Stimulated activated CD4-positive, alpha-beta T cell treated with anti-CD3 and anti-CD28 coated beads, Interleukin-4, amount 100 ng/mL, for 1 hour (primary cell): ENCODE measurements at places on chromosomes 4 and X.

GRCh38 chr4:176163041-176163440, 32.3 kb downstream of the SPATA4 start:
- no peak for DNase-seq

- no peak for DNase-seq
Observed at GRCh38 chr4:73340917-73341316, 63.2 kb upstream of the ALB start.

- no peak for DNase-seq
Observed at GRCh38 chr4:185479507-185479971, 8.0 kb upstream of the CCDC110 start.

GRCh38 chr4:53515076-53515475, 76.2 kb downstream of the LNX1 start:
- DNase-seq, result no peak

- no peak for DNase-seq
Observed at GRCh38 chr4:140790765-140791164, 34.6 kb upstream of the TBC1D9 start.

DNA sequence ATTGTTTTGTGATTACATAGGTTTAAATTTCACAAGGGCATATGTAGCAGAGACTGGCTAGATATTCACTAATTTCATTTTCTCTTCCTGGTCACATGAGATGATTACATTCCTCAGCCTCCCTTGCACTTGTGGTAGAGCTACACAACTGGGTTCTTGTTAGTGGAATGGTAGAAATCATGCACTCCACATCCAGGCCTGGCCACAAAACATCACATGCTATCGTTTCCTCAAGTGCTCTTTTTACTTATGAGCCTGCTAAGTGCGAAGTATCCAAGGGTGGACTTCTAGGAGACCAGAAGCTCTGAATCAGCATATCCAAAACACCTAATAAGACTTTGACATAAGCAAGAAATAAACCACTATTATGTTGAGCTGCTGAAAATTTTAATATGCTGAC, 26.4 kb upstream of the HPGDS start:
- no peak for DNase-seq

DNA sequence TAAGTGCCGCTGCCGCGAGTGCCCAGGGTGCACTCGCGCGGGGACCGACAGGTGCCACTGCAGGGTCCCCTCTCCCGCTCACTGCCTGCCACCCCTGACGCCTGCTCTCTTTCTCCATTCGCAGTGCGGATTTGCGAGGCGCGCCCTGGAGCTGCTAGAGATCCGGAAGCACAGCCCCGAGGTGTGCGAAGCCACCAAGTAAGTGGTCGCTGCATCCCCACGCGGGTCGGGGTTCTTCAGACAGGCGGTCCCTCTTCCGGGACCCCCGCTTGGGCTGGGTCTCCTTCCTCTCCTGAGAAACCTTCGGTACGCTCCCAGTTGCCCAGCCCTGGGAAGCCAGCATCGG, 547 bp downstream of the GUCY1A1 start:
- DNase-seq, result peak; percentile 5

- no peak for DNase-seq
Observed at GRCh38 chrX:155871934-155872333, 9.2 kb upstream of the VAMP7 start.

- no peak for DNase-seq
Observed at GRCh38 chr4:5802565-5802964, 90.3 kb downstream of the CRMP1 start.

- no peak for DNase-seq
Observed at GRCh38 chrX:44061968-44062614, 88.9 kb upstream of the NDP start.

- DNase-seq, result no peak
Observed at GRCh38 chr4:72558655-72559054, 10.4 kb downstream of the ADAMTS3 start.

DNA sequence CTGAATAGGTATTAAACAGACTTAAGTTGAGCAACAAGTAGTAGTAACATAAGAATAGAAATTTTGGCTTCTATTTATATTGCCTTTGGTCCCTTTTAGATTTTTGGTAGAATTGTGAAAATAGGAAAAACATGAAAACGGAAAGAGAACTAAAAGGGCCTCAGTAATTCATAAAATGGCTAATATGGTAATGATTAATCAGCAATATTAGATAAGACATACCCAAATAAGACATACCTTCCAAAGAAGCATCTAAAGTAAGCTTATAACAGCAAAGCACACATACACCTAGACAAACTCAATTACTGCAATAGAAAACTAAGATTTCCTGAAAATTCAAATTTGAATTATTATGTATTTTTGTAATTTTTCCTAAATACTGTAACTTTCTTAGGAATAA, 46.4 kb downstream of the CHIC2 start:
- no peak for DNase-seq

DNA sequence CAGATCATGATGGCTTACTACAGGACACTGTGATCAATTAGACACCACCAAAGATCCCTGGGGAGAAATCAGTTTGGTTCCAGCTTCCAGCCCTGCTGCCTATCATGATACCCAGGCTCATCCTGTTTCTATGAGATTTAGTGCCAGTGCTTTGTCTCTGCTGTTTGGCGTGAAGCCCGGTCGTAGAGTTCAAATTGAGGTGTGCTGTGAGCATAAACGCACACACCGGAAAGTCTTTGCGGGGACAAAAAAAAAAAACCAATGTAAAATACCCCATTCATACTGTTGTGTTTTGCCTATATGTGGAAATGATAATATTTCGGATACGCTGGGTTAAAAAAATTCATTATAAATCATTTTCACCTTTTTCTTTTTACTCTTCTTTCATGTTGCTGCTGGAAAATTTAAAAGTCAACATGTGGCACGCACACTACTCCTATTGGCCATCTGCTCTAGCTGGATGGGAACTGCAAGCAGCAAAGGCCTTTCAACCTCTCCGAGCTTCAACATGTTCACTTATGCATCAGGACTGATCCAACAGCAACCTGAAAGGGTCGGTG, 607 bp upstream of the DKC1 start:
- DNase-seq, result no peak

- no peak for DNase-seq
Observed at GRCh38 chr4:159010563-159011260, 92.2 kb upstream of the RAPGEF2 start.

GRCh38 chrX:9911487-9911886, 55.7 kb upstream of the CLDN34 start:
- no peak for DNase-seq

DNA sequence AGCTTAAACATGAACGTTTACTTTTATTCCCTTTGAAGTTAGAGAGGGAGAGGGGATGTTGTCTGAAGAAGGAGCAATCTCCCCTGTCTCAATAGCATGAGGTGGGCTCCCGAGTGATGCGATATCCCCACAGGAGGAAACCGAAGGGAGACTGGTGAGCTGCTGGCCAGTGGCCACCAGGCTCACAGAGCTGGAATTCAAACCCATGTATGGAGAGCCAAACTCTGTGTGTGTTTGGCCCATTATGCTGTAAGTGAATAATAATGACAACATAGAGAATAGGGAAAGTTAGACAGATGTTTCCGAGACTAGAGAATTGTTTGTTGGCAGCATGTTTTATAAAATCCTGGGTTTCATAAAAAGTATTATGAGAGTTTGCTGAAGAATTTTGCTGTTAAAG, 66.1 kb upstream of the CLNK start:
- DNase-seq, result no peak
